ENCODE measurements at places on chromosomes 5 and 9.

DNA sequence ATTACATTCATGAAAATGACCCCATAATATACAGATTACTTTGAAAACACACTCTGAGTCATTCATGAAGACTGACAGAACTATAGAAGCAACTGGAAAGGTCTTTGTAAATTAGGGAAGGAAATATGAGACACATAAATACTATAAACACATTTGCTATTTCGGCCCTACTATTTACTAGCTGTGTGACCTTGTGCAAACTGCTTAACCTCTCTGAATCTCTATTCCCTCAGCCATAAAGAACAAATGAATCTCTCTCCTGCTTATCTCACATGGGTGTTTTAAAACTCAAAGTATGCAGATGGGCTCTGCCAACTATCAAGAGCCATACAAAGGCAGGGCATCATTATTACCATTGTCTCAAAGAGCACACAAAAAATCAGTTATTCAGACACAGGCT is 52.9 kb downstream of the APBA1 start:
- no peak for DNase-seq

DNA sequence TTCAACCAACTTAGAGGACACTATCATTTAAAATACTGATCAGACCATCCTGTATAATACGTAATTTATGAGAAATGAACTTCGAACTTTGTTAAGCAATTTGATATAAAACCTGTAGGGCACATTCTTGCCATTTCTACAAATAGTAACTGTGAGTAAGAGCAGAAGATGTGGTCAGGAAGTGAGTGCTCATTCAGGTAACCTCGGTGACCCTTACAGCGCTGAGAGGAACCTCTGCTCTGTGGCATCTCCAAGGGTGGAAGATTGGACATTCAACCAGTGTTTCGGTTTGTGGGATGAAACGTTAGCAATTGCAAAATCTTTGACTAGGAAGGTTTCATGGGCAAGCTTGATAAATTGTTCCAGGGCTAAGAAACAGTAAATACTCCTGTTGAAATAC is 194.8 kb upstream of the IRX2 start:
- no peak for DNase-seq

DNA sequence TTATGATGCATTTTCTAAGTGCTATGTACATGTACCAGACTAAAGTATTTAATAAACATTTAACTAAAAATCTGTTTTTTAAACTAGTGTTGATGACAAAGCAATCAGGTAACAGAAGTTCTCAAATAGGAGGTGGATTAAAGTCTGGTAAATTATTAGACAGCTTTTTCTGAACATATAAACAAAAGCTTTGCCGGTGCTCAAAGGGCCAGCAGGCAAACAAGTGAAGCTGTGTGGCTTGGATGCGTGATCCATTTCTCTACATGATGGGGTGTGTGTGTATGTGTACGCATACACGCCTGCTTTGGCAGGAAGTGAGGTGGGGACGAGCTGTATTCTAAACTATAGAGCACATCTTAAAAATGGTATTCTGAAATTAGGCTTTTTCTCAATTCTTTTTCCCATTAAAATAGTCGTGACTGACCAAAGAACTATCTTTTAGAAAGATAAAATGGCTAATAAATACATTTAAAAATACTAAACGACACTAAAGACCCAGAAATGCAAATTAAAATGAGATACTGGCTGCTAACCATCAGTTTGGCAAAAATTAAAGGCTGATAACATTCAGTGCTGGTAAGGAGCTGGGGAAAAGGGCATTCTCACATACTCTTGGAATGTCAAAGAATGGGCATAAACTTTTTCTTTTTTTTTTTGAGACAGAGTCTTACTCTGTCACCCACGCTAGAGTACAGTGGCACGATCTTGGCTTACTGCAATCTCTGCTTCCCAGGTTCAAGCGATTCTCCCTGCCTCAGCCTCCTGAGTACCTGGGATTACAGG is 174.0 kb downstream of the MAPKAP1 start:
- no peak for DNase-seq

DNA sequence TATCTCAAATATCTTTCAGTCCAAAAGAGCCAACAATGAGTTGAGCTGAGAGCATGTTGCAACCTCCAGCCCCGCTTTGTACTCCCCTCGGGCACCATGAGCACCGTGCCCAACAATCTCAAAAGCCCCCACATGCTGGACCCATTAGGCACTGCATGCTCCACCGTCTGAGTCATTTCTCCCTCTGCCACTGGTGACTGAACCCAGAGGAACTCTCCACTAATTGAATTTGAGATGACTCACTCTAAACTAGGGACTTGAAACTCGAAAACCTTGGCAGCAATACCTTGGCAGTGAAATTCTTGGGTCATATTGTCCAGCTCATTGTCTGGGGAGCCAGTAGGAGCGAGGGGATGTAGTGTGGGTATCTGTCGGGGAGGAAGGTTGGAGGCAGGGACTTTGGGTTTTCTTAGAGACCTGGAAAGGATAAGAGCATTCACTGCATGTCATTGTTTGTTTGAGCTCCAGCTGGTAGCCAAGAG is 49.9 kb upstream of the SLIT3 start:
- peak; percentile 90 for DNase-seq

GRCh38 chr5:5078009-5078897 is 61.9 kb upstream of the ADAMTS16 start:
- no peak for DNase-seq

- DNase-seq: no peak
Observed at GRCh38 chr5:78886341-78887230, 98.5 kb downstream of the ARSB start.

DNA sequence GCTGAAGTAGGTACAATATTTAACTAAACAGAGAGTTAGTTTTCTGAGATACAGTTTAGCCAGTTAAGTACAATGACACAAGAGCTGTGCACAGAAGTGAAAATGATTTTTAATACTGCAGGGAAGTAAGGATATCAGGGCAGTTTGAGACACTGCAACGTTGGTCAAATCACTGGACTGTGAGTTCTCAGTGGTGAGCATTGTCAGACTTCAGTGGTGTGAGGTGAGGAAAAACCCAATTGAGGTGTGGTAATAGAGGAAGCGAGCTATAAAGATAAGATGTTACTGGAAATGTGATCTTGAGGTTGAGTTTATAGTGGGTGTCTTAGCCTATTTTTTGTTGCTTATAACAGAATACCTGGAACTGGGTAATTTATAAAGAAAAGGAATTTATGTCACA is 12.8 kb upstream of the FBXL7 start:
- no peak for DNase-seq

- DNase-seq: no peak
Observed at GRCh38 chr5:135396459-135397055, 2.5 kb downstream of the MACROH2A1 start.

- DNase-seq: no peak
Observed at GRCh38 chr5:111993242-111993641, 236.2 kb upstream of the NREP start.

GRCh38 chr5:112196584-112196983 is 222.5 kb downstream of the EPB41L4A start:
- no peak for DNase-seq

GRCh38 chr5:120988941-120989340 is 524.8 kb downstream of the PRR16 start:
- no peak for DNase-seq

- no peak for DNase-seq
Observed at GRCh38 chr5:58457050-58457449, 2.8 kb downstream of the PLK2 start.

DNA sequence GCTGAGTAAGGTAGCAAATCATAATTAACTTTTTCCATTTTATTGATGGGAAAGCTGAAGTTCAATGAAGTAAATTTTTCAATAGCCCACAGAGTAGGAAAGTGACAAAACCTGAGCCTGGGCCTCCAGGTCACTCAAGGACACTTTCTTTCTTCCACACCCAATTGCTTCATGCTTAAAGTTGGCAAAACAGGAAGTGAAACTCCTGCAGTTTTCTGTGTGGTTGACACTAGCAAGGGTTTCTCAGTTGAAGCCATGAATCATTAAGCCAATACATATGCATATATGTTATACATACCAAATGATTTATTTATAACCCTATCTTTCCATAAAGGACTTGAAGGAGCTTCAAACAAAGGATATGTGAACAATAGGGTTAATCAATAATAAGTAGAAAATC is 13.9 kb downstream of the TLR4 start:
- DNase-seq: no peak

- no peak for DNase-seq
Observed at GRCh38 chr5:107502676-107503060, 168.1 kb downstream of the EFNA5 start.

DNA sequence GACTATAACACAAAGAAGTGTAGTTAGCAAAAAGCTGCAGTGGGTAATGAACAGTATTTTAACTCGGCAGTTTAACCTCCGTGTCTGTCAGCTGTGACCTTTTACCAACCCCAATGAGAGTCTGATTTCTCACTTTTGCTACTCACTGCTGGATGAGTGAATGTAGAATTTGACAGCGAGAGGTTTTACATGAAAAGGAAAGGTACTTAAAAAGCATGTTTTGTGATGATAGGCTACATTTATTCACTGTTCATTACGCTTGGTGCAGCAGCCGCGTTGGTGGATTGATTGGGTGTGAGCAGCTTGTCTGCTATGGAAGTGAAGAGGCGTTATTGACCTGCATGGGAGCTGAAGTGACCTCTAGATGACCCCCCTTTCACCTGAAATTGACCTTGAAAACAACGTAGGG is 867.7 kb downstream of the NR2F1-AS1 start:
- DNase-seq: no peak

DNA sequence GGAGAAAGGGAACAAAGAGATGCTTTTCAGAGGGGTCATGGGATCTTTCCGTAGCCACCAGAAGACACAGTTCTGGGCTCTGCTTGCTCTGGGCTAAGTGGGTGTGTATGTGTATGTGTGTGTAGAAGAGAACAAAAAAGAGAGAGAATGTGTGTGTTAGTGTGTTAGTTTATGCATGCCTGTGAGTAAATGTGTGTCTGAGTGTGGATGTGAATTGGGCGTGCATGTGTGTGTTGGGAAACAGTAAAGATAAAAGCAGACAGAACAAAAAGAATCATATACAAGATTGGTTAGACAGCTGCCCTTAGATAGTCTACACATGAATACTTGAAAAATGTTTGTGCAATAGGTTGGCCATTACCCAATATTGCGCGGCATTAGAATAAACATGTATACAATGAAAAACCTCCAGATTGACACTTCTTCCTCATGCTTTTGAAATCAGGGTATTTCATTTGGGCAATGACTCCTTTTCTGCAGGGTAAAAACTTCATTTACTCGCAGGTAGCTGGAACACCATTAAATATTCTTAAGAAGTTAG is 36.5 kb upstream of the HSPA9 start:
- DNase-seq: no peak

DNA sequence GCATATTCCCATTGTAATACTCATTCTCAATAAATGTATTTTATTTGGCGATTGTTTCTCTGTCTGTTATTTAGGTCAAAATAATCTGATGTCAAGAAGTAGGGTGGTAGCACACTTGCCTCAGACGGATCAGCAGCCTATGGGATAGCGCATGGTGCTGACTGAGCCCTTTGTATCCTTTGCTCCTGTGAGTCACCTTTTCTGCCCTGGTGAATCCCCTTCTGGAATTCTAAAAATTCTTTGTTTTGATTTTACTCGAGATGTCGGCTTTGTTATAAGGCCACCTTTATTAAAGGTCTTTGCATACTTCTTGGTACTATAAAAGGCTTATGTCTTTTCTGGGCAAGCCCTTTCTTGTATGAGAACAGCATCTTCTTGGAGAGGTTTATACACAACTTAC is 1187.8 kb downstream of the CDH9 start:
- DNase-seq: no peak

DNA sequence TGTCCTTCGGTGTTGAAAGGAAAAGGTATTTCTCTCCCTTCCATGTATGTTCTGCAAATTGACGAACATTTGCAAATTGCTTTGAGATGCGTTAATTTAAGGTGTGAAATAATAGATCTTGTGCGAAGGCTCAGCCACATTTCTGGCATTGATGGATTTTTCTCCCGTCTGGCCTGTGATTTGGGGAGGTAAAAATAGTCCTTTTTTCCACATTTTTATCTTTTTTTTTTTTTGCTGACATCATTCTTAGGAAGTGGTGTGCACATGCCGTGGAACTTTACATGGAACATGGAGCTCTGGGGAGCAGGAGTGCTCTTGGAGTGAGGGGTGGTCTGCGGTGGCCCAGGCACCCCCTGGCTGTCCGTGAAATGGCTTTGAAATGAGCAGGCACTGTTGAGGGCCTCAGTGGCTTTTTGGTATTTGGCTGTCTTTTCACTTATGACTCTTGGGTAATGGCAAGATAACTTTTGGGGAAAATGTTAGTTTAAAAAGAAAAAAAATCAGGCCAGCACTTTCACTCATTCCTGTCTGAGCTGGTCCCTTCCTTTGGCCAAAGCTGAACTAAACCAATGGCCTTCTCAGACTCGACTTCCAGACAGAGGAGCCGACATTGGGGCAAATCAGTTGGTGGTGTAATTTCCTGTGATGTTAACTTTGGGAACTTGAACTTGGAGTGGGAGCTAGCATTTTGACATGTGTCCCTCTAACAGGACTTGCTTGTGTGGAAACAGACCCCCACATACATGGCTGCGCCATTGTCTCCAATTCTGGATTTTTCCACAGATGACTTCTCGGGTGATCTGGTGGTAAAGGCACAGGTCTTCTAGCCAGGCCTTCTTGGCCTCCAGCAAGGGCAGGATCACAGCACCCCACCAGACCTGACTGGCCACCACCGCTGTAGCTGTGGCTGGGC is 4.2 kb downstream of the NEK6 start:
- DNase-seq: no peak
